Spinal cord (tissue), 10 donors: ENCODE measurements at places on chromosomes 12 and 14.
A peak's percentile ranks its signal among the peaks of the same experiment; 100 is the strongest.

GRCh38 chr14:73392329-73393257 lies 65.8 kb downstream of the NUMB start:
- no peak for DNase-seq

- no peak for DNase-seq
Observed at GRCh38 chr12:26786865-26787514, 46.0 kb downstream of the ITPR2 start.

DNA sequence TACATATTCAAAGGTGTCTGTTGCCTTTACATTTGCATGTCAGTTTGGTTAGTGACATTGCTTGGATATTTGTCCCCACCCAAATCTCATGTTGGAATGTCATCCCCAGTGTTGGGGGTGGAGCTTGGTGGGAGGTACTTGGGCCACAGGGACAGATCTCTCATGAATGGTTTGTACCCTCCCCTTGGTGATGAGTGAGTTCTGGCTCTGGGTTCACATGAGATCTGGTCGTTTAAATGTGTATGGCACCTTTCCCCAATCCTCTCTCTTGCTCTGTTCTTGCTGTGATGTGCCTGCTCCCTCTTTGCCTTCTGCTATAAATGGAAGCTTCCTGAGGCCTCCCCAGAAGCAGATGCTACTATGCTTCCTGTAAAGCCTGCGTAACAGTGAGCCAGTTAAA lies 207.9 kb upstream of the DIO3 start:
- DNase-seq, result no peak

GRCh38 chr12:89461190-89461589 lies 63.4 kb downstream of the GALNT4 start:
- DNase-seq, result no peak

GRCh38 chr14:91354979-91355685 lies 62.5 kb downstream of the CCDC88C start:
- no peak for DNase-seq

- no peak for DNase-seq
Observed at GRCh38 chr12:89862511-89863445, 154.1 kb upstream of the ATP2B1 start.

GRCh38 chr14:94933486-94933885 lies 163.6 kb upstream of the GSC start:
- no peak for DNase-seq

DNA sequence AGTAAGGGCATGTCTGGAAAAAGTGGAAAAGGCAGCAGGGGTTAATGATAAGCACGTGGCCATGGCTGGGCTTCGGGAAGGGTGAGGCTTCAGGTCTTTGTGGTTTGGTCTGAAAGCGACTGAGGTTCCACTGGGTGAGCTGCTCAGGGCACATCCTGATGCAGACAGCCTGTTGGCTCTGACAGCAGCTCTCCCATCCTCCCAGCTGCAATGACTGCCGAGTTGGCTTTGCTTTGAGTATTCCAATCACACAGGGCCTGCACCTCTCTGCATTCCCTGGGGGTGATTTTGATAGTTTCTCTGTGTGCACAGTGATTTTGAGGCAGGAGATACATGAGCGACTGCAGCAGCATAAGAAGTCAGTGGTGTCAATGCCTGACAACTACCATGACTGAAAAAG lies 390.7 kb downstream of the APAF1 start:
- DNase-seq, result no peak

DNA sequence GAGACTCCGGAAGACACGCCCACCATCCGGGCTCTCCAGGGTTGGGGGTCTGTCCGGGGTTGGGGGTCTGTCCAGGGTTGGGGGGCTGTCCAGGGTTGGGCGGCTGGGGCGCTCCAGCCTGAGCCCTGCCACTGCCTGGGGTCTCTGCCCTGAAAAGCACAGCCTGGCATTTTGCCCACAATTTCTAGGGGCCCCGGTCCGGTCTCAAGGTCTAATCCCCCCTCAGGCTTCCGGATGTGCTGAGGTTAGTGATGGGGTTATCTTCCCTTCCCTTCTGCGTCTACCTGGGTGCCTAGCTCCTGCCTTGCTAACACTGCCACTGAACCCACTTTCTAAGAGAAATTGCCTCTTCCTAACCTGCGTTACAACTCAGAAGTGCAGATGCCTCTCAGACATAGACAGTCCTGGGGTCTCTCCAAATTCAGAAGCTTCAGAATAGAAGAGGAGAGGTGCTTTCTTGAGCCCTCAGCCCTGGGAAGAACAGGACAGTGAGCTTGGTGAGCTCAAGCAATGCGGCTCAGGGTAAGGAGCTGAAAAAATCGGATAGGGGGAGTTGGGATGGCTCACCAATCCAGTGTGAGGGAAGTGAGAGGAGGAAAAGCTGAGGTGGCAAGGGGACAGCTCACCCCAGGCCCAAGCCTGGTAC lies 5.7 kb downstream of the LHX5 start:
- peak; percentile 61 for DNase-seq

GRCh38 chr14:54947230-54947629 lies 44.6 kb upstream of the GCH1 start:
- no peak for DNase-seq

DNA sequence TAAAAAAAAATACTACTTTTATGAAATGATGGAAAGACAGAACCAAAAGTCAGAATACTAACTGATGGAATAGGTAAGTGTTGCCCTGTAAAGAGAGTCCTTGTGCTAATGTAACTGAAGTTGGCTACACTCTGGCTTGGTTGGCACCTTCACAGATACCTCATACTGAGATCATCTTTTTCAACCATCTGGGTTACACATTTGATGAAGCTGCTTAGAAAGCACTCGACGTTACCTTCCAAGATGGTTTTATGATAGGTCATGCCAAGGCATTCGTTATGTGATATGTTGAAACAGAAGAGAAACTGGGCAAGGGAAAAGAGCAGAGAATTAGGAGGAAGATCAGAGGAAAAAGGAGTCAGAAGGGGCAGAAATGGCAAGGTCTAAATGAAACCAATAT lies 203.8 kb downstream of the ADAMTS20 start:
- peak; percentile 41 for DNase-seq

DNA sequence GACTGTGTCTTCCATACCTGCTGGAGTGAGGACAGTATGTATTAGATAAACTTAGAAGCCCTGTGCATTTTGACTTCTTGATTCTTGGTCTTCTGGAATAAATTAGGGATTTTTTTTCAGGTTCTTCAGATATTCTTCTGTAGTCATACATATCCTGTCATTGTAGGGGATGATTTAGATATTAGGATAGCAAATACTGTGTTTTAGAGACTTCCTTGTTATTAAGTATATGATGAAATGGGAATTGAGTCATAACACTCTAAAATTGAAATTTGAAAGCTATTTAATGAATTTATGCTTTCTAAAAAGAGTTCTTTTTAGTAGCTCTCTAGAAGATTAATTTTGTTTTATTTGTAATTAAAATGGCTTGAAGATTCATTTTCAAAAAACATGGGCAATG lies 371.5 kb upstream of the RGS6 start:
- DNase-seq, result no peak

- DNase-seq, result no peak
Observed at GRCh38 chr12:67501362-67501761, 147.2 kb upstream of the DYRK2 start.

GRCh38 chr12:48917857-48918537 lies 7.3 kb downstream of the FKBP11 start:
- no peak for DNase-seq

GRCh38 chr12:80226576-80226975 lies 127.2 kb downstream of the OTOGL start:
- no peak for DNase-seq

- DNase-seq, result no peak
Observed at GRCh38 chr12:106274575-106275121, 26.8 kb upstream of the CKAP4 start.

DNA sequence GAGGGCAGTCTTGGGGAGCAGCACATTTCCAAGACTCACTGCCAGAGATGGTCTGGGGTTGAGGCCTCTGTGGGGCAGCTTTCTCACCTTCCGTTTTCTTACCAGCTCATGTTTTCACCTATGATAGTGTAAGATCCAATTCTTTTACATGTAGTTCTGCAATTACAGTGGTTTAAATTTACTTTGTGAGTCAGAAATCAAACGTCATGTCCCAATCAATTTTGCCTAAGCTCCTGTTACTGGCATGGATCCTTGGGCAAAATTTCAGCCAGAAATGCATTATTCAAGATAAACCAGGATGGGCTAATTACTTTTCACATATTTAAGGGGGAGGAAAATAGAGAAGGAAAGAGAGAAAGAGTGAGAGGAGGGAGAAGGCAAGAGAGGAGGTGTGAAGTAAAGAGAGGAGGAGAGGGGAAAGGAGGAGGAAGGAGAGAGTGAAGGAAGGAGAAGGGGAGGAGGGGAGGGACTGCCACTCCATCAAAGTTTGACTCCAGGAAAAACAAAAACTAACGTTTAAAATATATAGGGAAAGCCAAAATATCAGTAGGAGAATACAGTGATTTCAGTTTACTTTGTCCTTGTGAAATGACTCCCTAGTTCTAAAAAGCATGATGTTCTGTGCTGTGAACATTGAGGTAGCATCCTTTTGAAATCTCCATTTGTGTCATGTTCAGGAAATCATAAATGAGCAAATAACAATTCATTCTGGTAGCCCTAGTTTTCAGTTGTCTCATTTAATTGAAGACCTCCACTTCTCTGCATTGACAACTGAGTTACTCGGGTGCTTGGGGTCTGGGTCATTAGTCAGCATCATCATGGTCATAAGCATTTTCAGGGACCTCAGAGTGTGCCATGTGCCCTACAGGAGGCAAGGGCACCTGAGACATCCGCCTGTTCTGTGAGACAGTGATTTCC lies 3.0 kb downstream of the BMAL2 start:
- no peak for DNase-seq

DNA sequence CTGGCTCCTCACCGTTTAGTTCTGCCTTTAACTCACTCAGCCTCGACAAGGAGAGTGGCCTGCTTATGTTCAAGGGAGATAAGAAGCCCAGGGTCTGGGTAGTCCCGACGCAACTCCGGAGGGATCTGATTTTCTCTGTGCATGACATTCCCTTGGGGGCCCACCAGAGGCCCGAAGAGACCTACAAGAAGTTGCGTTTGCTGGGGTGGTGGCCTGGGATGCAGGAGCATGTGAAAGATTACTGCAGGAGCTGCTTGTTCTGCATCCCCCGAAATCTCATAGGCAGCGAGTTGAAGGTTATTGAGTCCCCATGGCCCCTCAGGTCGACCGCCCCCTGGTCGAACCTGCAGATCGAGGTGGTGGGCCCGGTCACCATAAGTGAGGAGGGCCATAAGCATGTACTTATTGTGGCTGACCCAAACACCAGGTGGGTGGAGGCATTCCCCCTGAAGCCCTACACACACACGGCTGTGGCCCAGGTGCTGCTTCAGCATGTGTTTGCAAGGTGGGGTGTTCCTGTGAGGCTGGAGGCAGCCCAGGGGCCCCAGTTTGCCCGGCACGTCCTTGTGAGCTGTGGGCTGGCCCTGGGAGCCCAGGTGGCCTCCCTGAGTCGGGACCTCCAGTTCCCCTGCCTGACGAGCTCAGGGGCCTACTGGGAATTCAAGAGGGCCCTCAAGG lies 13.1 kb downstream of the CBLN3 start:
- DNase-seq, result no peak

DNA sequence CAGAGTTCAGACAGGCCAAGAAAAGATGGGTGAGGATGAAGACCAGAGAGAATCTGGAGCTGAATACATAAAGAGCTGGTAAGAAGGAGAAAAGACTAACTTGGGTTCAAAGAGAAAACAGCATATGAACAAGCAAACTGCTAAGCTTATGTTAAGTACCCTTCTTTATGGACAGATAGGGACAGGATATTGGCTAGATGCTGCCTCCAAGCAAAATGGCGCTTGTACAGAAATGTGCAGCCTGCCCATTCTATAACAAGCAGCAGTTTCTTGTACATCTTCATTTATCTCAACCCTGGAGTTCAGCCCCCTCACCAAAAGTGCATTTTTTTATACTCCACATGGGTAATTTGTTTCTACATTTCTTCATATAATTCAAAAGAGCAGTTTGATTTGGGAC lies 184.5 kb downstream of the RMST start:
- no peak for DNase-seq

DNA sequence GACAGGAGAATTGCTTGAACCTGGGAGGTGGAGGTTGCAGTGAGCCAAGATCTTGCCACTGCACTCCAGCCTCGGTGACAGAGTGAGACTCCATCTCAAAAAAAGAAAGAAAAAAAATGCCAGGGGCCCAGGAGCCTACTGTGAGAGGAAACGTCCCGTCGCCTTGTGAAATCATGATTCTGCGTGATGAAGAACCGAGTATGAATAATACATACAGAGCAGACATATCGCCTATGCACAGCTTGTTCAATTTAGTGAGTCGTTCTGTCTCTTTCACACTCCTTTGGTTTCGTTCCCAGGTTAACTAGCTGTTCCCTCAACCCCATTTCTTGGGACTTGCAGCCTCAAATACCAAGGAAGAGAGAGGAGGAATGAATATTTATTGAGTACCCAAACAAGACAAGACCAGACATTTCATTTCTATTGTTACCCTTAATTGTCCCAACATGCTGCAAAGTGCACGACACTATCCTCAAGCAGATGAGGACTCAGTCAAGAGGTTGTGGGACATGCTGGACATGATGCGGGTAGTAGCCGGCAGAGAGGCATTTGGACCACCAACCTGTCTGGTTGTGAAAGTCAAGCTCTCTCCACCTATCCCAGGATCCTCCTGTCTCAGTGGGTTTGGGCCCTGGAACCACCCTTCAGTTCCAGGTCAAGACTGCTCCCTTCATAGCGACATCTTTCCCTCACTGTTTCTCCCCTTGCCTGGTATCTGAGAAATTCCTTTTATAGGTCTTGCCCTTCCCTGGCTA lies 8.6 kb upstream of the CD27 start:
- DNase-seq, result no peak

- no peak for DNase-seq
Observed at GRCh38 chr14:31092160-31092708, 66.1 kb upstream of the STRN3 start.

GRCh38 chr12:81461163-81461562 lies 298.0 kb downstream of the PPFIA2 start:
- no peak for DNase-seq

- DNase-seq, result no peak
Observed at GRCh38 chr12:25784669-25785068, 173.8 kb upstream of the RASSF8 start.

DNA sequence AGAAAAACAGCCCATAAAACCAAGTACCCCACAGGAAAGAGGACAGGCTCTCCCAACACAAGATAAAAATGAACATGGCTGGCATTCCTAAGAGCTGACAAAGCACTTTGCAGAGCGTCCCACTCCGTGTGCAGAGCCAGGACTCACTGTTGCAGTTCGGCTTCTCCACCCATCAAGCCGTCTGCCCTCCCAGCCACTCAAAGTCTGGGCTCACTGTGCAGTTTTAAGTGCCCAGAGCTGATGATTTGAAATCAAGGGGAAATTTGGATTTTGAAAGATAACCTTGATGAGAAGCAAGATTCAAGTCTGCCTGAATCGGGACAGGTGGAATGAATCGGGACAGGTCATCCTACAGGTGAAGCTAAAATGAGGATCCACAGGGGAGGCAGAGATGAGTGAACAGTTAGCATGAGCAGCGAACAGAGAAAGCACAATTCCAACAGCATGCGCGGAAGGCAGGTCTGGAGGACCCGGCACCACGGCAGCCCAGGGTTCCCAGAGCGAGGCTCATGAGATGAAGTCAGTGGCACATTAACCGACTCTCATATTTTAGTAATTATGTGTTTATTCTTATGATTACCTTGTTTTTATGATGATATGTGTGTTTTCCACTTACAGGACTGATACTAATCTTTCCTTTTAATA lies 39.8 kb upstream of the GPR68 start:
- DNase-seq, result no peak
